Aorta (tissue), 5 donors: ENCODE measurements at places on chromosomes 13 and 19.

DNA sequence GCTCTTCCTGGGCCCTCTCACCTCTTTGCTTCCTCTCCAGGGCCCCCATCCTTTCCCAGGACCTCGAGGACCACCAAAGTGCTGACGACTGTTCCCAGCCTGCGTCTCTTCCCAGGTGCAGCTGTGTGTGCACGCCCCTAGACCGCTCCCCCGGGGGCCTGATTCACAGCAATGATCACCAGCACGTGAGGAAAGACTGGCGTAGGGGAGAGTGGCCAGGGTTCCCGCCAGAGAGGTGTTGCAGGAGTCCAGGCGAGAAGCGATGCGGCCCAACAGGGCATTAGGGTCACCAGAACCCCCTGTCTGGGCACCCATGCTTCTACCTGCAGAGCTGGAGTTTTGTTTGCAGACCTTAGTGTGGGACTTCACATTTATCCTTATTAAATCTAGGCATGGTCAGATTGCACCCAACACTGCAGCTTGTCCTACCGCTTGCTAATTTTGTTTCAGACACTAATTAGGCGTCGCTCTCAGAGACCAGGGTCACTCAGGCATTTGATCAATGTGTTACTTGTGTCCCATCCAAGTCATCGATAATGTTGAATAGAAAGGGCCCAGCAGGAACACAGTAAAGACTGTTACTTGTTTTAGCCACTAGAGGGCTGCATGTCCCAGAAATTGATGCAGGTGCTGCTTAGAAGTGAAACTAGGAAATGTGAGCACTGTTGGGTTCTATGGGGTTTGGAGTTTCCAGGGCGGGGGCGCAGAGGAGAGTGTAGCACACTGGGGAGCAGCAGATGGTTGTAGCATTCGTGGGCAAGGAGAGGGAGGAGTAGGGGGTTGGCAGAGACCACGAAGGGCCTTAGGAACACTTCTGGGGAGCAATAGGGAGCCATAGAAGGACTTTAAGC lies 53.2 kb downstream of the CDADC1 start:
- peak; percentile 65 for DNase-seq

GRCh38 chr13:112685896-112686295 lies 3.9 kb upstream of the ATP11A start:
- DNase-seq = no peak

GRCh38 chr19:1901940-1902404 lies 3.2 kb upstream of the ADAT3 start:
- DNase-seq = peak; percentile 87

DNA sequence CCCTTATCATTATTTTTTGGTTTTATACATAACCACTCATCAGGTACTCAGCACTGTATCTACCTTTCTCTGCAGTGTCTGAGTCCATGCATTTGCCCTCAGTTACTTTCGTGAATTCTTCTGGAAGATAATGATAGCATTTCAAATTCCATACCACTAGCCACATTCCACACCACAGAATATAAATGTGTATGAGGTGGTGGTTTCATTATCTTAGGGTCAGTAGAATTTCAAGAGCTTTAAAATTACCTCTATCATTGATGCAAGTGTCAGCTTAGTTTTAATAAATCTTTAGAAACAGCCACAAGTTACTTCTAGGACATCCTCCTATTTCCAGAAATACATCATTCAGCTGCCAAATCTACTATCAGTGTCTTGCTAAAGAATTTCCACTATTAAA lies 1578.3 kb downstream of the OLFM4 start:
- DNase-seq = no peak

GRCh38 chr19:34734537-34735103 lies 577 bp downstream of the ZNF181 start:
- DNase-seq = no peak

DNA sequence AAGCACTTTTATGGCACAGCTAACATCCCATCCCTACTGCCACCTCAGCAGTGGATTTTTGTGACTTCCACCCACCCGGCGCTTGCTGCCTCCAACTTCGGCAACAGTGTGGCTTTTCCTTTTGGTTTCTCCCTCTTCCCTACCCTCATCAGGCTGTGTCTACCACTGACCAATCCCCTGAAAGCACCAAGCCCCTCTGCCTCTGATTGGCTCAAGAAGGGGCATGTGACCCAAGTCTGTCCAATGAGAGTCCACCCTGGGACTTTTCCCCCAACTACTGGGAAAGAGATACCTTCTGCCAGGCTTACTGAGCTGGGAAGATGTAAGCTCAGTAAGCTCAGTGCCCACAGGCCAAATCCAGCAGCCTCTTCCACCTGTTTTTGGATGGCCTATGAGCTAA lies 5.8 kb downstream of the SMIM7 start:
- DNase-seq = no peak

- DNase-seq = no peak
Observed at GRCh38 chr19:48348045-48348444, 15.7 kb downstream of the TMEM143 start.

- DNase-seq = no peak
Observed at GRCh38 chr19:10402441-10403038, 802 bp downstream of the CDC37 start.

- DNase-seq = peak; percentile 87
Observed at GRCh38 chr19:43784241-43784980, 3.6 kb upstream of the KCNN4 start.

DNA sequence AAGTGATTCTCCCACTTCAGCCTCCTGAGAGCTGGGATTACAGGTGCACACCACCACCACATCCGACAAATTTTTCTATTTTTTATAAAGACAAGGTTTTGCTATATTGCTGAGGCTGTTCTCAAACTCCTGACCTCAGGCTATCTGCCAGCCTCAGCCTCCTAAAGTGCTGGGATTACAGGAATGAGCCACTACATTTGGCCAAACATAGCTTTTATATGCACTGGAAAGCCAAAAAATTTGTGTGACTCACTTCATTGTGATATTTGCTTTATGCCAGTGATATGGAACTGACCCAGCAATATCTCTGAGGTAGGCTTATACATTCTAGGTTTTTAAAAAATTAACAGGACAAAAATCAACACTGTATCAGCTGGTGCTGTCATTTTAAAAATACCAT lies 26.8 kb upstream of the ACOD1 start:
- DNase-seq = no peak

GRCh38 chr13:76708138-76708688 lies 178.0 kb downstream of the KCTD12 start:
- DNase-seq = no peak

DNA sequence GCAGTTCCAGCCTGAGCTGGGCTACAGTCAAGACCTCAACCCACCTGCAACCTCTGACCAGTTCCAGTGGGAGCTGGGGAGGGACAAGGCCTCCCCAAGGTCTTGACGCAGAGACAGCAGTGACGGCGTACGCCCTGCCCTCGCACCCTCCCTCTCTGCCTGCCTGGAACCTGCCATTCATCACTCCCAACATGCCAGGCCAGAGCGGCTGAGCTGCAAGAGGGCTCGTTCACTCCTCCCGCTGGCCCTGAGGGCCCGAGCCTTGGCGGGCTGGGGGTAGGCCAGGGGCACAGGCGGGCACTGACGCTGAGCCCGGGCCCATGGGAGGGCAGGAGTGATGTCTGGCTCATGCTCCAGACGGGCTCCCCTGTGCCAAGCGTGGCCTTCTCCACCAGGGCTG lies 8.2 kb downstream of the NDUFA11 start:
- DNase-seq = no peak

- DNase-seq = no peak
Observed at GRCh38 chr19:3479177-3479833, 1.0 kb downstream of the SMIM24 start.

GRCh38 chr13:44870456-44870929 lies 118.8 kb downstream of the NUFIP1 start:
- DNase-seq = no peak

GRCh38 chr19:14150041-14150769 lies 13.8 kb upstream of the ASF1B start:
- DNase-seq = no peak

DNA sequence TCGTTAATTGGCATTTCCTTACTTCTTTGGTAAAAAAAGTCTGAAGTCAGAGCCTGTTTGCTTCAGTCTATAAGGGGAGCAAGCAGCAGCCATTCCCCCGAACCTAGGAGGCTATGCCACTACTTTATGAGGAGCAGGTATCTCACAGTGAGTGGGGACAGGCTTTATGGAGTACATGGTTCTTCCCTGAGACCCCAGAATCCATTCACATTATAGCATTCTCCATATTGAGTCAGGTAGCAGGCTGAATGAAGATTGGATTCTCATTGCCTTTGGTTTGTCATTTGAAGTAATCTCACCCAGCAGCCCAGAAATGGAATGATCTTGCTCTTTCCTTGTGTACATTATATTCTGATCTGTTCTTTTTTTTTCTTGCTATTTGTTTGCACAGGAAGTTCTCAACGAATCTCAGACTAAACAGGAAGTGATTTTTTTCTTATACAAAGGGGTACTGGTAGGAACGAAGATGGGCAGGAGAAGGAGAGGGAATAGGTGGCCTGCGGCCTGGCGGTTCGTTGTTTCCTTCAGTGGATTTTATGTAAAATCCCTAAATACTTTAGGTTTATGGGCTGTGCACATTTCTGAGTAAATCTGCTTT lies 74.4 kb downstream of the ARHGAP35 start:
- no peak for DNase-seq

DNA sequence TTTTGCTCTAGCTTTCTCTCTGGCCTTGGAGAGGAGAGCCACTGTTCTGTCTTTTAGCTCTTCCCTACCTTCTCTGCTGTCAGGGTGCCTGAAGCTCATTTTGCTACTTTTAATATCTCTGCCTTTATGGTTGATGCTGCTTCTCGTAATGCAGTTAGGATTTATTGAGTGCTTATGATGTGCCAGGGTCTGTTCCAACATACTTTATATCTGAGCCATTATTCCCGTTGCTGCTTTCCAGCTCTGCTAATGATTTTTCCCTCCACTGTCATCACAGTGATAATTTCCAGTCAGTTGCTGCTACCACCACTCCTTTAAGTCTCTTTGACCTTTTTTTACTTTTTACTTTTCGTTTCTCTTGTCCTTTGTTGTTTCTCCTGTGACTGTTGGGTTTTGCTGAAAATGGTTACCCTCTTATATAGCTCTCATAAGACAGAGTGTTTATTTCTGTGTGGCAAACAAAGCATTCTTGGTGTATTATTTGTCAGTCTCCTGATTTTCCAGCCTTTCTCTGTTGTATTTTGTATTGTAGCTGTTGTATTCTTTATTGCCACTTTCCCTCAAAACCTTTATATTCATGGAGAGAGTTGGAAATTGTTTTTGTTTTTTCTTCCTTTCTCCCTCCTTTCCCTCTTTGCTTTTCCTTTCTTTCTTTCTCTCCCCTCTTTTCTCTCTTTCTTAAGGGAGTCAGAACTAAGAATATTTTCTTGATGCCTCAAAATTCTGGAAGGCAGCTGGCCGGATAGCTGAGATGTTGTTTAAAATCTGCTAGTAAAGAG lies 37.4 kb downstream of the COG6 start:
- no peak for DNase-seq

GRCh38 chr13:77031656-77032243 lies 4.8 kb upstream of the FBXL3 start:
- DNase-seq = no peak

- peak; percentile 87 for DNase-seq
Observed at GRCh38 chr19:13060233-13060963, 42.3 kb downstream of the LYL1 start.

DNA sequence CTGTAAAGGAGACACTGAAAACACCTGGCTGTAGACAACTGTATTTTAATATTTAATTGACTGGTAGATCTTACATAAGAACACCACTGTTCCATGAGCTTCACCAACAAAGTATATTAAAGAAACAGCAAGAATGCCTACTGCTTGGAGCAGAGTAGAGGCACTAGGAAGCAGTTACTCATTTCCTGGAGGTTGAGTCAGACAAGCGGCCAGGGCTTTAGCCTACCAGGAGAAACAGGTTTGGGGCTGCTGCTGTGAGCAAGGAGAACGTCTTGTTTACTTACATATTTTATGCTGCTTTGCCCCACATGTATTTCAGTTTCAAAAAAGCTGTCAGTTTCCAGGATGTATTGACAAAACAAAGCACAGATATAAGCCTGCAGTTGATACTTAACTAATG lies 33.4 kb downstream of the ALG5 start:
- DNase-seq = no peak

DNA sequence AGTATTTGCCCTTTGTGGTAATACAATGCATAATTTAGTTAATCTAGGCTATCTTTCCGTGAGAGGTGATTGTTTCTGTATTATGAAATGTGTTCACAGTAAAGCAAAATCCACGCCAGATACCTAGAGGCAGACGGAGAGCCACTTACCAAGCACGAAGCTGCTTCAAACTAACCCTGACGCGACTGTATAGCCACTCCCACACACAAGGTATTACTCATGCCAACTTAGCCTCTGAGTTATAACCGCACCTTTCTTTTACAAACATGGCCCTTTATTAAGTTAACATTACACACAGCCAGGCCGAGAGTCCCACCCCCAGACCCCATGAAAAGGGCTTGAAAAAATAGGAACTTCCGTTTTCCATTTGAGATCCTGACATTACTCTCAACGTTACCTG lies 185.7 kb downstream of the ABCC4 start:
- DNase-seq = no peak

DNA sequence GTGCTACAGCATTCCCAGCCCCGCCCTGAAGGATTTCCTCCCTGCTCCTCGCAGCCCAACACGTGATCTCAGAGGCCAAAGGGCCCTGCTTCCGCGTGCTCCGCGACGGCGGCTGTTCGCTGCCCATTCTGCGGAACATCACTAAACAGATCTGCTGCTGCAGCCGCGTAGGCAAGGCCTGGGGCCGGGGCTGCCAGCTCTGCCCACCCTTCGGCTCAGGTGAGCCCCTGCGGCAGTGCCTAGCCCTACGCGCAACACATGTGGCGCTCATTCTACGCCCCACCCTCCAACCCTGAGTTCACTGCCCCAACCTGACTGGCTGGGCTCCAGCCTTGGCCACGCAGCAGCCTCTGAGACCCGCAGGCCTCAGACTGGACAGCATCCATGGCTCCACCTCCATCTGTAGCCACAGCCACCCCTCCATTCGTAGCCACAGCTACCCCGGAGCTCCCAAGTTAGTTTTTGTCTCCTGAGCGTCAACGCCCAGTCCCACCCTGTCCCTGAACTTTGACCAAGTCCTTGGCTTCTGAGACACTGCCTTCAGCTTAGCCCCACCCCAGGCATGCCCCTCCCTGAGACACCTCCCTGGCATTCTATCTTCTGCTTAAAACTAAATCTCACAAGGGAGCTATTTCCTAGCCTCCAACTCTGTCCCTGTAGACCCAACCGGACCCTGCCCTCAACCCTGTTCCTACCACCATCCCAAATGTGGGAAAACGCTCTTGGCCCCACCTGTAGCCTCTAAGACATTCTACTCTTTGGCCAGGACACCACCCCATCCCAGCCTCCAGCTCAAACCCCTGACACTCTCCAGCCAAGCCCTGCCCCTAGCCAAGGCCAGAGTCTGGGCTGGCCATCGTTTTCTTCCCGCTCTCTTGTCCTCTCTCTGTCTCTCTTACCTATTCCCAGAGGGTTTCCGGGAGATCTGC lies 6.4 kb downstream of the LTBP4 start:
- DNase-seq = peak; percentile 65

DNA sequence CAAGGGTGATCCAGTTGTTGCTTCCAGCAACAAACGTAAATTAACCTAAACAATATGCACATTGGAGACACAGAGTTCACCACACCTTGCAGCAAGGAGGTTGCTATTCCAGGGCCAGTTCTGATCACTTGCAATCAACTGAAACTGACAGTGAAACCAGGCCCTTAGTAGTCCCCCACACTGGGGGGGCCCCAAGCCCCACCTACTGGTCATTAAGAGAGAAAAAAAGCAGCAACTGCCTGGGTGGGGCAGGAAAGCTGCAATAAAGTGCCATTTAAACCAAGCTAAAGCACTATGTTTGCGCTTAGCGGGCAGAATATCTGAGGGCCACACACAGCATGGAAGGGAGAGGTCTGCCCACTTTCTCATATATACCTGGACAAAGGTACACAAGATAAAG lies 51.5 kb downstream of the ATP7B start:
- DNase-seq = no peak

GRCh38 chr13:109836629-109837607 lies 50.5 kb upstream of the IRS2 start:
- no peak for DNase-seq
